ENCODE measurements at places on chromosomes 13 and 19.
A peak's percentile ranks its signal among the peaks of the same experiment; 100 is the strongest.

- DNase-seq = no peak
These were observed 103.9 kb upstream of the SOX21 start for GRCh38 chr13:94816256-94816655.

- no peak for DNase-seq
These were observed 14.2 kb downstream of the FCAR start for GRCh38 chr19:54888239-54888638.

DNA sequence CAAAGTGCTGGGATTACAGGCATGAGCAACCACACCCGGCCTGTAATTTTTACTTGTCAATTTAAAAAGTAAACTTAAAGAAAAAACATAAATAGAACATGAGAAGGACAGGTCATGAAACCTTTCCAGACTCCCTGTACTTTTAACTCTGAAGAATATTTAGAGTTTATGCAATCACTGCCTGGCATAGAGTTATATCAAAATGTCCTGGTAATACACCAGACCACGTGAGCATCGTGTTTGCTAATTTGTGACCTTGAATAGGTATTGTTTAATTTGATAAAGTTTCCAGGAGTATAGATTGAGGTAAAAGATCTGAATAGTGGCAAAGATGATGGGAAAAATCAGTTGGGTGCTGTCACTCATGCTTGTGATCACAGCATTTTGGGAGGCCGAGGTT lies 81.2 kb upstream of the RNF113B start:
- DNase-seq = no peak

- DNase-seq = no peak
These were observed 421.7 kb downstream of the HS6ST3 start for GRCh38 chr13:96511587-96511986.

DNA sequence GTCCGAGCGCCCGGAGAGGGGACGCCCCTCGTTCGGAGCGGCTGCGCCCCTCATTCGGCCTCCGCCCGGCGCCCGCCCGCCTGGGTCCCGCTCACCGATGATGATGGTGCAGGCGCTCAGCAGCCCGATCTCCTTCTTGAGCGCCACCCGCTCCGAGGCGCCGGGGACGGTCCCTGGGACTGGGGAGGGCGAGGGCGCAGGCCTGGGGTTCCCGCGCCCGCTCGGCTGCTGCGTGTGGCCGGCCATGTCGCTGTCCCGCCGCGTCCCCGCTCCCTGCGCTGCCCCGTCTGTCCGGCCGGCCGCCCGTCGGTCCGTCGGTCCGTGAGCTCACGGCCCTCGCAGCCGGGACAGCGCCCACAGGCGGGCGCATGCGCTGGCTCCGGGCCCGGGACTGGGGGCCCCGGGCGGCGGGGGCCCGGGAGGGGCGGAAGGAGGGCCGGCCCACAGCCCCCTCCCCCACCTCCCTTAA lies at the start of gene SLC7A10:
Gene SLC7A10, minus strand, starts transcription at position 393 of the 469 bp plus-strand sequence. Its CDS starts 147 bp downstream, at position 246.
- no peak for DNase-seq

DNA sequence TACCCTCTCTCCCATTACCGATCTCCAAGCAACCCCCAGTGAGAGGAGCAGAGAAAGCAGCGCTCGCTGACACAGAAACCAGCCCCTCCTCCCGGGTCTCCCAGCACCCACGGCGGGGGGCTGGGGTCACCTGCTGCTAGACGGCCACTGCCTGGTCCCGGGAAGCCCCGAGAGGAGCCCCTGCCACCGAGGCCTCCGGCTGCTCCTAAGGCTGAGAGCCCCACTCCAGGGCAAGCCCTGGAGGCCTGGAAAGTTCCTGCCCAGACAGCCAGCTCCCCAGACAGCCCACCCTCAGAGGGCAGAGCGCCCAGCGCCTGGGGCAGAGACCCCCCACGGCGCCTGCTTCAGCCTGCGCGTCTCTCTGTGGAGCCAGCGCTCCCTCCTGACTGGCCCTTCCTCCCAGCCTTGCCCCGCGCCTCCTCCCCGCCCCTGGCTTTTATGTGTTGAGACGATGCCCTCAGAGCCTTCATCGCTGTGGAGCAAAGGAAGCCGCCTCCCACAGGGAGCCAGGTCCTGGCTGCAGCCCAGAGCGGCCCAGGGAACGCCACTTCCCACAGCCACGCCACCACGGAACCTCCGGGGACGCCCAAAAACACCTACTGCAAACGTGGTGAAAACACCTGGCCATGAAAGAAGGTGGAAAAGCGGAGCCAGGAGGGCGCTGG lies 51.1 kb downstream of the MLLT1 start:
- no peak for DNase-seq

- DNase-seq = no peak
These were observed 171.6 kb upstream of the ZNF507 start for GRCh38 chr19:32173836-32174235.

GRCh38 chr13:91398413-91399188 lies at the start of gene GPC5:
GPC5 (plus strand) TSS chr13:91398621.
- DNase-seq = peak; percentile 14

DNA sequence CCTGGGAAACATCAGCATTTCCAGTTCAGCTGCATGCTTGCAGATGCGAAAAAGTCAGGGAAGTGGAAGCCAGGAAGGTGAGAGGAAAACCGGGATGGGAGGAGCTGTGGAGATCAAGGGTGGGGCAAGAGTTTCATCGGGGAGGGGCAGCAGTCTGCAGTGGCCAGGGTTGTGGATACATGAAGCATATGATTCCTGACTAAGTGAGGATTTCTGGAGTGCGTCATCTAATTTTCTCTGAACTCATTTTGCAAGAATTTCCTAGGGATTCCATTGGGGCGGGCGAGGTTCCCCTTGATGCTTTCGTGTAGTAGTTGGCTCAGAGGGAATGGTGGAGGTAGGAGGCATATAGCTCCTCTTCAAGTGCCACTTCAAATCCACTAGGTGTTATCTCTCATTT lies 344.1 kb upstream of the TMTC4 start:
- DNase-seq = no peak

DNA sequence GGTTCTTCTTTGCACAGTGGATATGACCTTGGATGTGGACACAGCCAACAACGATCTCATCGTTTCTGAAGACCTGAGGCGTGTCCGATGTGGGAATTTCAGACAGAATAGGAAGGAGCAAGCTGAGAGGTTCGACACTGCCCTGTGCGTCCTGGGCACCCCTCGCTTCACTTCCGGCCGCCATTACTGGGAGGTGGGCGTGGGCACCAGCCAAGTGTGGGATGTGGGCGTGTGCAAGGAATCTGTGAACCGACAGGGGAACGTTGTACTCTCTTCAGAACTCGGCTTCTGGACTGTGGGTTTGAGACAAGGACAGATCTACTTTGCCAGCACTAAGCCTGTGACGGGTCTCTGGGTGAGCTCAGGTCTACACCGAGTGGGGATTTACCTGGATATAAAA lies 9.4 kb downstream of the RFPL4AL1 start:
- DNase-seq = no peak

GRCh38 chr19:3700242-3701032 lies at the start of gene PIP5K1C:
PIP5K1C (minus strand) TSS chr19:3700468; CDS start chr19:3700390, 78 bp downstream.
- peak; percentile 85 for DNase-seq

DNA sequence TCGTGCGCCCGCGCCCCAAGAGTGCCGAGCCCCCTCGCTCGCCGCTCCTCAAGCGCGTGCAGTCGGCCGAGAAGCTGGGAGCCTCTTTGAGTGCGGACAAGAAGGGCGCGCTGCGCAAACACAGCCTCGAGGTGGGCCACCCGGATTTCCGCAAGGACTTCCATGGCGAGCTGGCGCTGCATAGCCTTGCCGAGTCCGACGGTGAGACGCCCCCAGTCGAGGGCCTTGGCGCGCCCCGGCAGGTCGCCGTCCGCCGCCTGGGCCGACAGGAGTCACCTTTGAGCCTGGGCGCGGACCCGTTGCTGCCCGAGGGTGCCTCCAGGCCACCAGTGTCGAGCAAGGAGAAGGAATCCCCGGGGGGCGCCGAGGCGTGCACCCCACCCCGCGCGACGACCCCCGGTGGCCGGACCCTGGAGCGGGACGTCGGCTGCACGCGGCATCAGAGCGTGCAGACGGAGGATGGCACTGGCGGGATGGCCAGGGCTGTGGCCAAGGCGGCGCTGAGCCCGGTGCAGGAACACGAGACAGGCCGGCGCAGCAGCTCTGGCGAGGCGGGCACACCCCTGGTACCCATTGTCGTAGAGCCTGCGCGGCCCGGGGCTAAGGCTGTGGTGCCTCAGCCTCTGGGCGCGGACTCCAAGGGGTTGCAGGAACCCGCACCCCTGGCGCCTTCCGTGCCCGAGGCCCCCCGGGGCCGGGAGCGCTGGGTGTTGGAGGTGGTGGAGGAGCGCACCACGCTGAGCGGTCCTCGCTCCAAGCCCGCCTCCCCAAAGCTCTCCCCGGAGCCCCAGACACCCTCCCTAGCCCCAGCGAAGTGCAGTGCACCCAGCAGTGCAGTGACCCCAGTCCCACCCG lies 7.1 kb downstream of the DNASE2 start:
- DNase-seq = no peak

DNA sequence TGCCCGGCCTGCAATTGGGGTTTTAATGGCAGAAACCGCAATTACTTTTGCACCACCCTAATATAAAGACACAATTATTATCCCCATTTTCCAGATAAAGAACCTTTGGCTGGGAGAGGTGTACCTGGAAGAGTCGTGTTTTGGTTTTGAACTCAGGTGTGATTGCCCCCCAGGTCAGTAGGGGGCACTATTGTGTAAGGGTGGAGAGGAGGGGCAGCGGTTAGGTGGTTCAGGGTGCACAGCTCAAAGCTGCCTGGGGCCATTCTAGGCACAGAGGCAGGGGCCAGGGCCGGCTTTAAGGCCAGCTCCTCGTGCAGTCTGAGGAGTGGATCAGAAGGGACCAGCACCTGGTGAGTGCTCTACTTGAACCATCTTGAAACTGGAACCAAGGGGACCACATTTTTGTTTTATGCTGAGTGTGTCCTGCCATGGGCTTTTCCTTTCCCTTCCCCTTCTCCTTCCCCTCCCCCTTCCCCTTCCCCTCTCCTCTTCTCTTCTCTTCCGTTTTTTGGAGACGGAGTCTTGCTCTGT lies 5.8 kb upstream of the FCGRT start:
- peak; percentile 67 for DNase-seq

- DNase-seq = no peak
These were observed 180.6 kb upstream of the SOX1 start for GRCh38 chr13:111886217-111886945.

GRCh38 chr19:48921721-48922500 lies 11.6 kb upstream of the DHDH start:
- DNase-seq = no peak

GRCh38 chr19:15730538-15730937 lies 2.7 kb downstream of the OR10H2 start:
- DNase-seq = no peak

GRCh38 chr19:54319049-54319448 lies 6.1 kb upstream of the LILRA5 start:
- DNase-seq = no peak

- DNase-seq = no peak
These were observed 63.4 kb downstream of the TEX29 start for GRCh38 chr13:111383591-111384440.

DNA sequence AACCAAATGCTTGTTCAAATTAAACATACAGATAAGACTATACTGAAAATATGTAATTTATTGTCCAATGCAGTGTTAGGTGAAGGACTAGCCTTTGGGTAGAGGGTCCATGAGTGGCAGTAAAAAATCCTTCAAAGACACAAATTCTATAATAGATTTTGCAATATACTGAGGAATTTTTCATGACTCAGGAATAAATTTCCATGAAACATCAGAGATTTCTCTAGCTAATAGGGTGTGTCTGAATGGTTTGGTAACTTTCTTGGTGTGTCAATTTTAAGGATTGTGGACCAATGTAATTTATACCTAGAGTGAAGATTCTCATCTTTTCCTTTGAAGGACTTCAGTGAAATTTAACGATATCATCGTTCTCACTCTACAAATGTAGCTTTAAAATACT lies 546.7 kb downstream of the SLITRK5 start:
- DNase-seq = no peak

DNA sequence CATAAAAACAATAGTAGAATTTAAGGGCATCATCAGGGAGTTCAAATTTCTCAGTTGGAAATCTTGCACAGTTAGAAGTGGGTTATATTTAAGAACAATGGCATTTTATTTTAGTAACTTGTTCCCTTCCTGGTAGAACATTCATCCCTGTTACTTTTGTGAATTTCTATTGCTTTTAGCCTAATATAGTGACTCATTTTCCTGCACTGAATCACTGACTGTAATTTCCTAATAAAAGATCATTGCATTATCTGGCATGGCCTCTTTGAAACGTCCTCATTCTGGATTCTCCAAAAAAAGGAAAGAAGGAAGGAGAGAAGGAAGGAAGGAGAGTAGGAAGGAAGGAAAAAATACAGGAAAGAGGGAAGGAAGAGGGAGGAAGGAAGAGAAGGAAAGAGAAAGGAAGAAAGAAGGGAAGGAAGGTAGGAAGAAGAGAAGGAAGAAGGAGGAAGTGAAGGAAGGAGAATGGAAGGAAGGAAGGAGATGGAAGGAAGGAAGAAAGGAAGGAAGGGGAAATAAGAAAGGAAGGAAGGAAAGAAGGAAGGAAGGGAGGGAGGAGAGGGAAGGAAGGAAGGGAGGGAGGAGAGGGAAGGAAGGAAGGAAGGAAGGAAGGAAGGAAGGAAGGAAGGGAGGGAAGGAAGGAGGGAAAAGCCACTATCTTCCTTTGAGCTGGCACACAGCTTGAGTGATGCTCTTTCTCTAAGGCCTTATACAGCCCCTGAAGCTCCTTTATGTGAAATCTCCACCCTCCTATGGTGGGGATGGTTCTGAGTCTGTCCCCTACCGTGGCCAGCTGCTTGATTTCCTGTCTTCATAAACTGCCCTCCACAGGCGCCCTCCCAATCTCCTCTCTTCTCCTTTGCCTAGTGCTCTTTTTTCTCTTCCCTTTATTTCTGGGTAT lies 29.8 kb upstream of the TM9SF2 start:
- no peak for DNase-seq

DNA sequence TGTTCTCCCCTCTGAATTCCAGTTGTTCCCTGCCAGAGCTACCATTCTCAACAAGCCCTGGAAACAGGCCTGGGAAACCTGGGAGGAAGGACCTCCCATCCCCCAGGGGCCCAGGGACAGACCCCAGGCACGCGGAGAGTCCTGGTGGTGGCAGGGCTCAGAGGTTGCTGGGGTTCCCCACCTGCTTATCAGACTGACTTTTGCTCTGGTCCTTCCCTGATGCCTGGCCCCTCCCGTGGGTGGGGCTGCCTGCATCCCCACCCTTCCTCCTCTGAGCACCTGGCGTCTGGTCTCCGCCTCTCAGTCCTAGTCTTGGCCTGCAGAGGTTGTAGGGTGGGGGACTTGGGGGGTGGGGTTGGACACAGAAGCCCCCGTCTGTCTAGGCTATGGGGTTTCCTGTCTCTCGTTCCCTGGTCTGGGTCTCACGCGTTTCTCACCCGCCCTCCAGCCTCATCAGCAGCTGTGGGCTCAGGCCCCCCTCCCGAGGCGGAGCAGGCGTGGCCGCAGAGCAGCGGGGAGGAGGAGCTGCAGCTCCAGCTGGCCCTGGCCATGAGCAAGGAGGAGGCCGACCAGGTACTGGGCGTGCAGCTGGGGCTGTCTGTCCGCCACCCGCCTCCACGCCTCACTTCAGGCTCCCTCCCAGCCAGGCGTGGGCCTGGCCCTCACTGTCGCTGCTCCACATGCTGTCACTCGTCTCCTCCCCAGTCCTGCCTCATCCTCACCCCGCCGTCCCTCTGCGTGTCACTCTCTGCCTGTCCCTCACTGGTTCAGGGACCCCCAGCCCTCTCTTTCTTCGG lies 13.6 kb downstream of the EPN1 start:
- DNase-seq = no peak

- no peak for DNase-seq
These were observed 2504.6 kb downstream of the PCDH9 start for GRCh38 chr13:64725492-64725891.

- DNase-seq = no peak
These were observed 555.2 kb upstream of the MIR17HG start for GRCh38 chr13:90792335-90792734.
